ENCODE measurements at places on chromosomes 16 and 17.

DNA sequence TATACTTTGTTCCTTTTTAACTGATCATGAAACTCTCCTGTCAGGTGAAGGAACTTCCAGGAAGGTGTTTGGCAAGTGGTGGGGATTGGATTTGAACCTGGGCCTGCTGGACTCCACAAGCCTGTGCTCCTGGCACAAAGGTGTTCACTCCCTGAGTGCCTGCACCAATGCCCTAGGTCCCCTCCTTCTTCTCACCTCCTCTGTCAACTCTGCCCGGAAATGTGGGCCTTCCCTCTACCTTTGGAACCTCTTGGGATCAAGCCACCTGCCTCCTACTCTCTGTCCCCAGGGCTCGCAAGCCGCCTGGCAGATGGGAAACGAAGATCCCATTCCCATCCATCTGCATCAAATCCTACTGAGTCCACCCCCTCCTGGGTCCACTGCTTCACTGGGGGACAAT lies 40.0 kb downstream of the RTN4RL1 start:
- DNase-seq: no peak

GRCh38 chr17:413706-414380 lies 61.2 kb upstream of the RPH3AL start:
- no peak for DNase-seq

DNA sequence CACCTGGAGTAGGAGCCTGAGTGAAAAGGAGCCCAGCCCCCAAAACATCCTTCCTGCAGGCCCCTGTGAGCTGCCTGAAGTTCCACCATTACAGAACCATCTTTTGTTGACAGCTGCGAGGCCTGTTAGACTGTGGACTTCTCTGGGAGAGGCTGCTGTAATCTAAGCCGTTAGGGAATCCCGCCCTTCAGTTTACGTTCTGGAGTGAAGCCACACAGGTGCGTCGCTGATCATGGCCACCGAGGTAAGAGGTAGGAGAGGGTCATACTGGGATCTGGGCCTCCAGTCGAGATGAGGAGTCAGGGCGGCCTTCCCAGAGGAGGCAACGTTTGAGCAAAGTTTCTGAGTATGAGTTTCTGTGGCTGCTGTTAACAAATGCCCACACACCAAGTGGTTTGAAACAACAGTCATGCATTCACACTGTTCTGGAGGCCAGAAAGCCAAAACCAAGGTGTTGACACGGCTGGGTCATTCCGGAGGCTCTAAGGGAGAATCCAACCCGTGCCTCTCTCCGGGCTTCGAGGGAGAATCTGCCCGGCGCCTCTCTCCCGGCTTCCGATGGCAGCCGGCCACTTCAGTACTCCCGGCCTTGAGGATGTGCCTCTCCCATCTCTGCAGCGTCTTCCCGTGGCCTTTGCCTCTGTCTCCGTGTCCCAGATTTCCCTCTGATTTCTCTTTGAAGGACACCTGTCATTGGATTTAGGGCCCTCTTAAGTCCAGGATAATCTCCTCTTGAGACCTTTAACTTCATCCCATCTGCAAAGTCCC lies 26.6 kb upstream of the ATP2C2 start:
- no peak for DNase-seq

DNA sequence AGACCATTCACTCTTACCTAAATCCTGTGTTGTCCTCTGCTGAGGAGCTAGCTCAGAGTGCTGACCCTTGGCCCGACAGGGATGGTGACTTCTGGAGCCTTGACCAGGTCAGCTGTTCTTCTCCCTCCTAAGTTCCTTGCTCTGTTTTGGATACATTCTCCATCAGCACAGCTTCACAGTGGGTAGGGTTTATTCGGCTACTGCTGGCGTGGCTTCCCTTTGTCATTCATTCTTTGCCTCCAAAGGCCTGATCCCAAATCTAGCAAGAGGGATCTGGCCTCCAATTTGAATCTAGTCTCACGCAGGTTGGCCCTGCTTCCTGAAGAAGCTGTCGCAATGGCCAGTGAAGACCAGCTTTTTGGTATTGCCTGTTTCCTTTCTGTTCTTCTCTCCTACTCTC lies 116.6 kb downstream of the SHISA9 start:
- no peak for DNase-seq

GRCh38 chr17:418421-418751 lies 65.8 kb upstream of the RPH3AL start:
- no peak for DNase-seq

Data from HS-5 (cell line).